ENCODE measurements at places on chromosomes 2 and 18.

GRCh38 chr18:79405019-79405780 lies 9.5 kb downstream of the NFATC1 start:
- no peak for DNase-seq

- DNase-seq = no peak
These were observed 277.0 kb upstream of the MAP2 start for GRCh38 chr2:209146682-209147320.

- DNase-seq = no peak
These were observed 46.7 kb upstream of the B3GNT7 start for GRCh38 chr2:231348704-231349373.

GRCh38 chr18:68409576-68409975 lies 305.3 kb downstream of the TMX3 start:
- no peak for DNase-seq

DNA sequence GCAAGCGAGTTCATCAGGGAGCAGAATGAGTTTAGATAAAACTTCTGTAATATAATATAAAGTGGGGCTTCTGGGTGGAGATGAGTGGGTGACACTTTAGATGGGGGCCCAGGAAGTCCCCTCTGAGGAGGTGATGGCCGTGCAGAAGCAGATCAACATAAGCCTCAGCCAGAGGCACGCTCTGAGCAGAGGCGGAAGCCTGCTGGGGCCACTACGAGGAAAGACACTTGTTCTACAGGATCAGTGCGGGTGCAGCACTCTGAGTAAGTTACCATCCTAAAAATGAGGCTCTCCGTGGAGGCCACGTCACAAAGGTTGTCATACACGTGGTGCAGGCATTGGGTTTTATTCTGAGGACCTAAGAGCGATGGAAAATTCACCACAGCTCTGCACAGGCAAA lies 22.3 kb downstream of the TMEM18 start:
- peak; percentile 25 for DNase-seq

DNA sequence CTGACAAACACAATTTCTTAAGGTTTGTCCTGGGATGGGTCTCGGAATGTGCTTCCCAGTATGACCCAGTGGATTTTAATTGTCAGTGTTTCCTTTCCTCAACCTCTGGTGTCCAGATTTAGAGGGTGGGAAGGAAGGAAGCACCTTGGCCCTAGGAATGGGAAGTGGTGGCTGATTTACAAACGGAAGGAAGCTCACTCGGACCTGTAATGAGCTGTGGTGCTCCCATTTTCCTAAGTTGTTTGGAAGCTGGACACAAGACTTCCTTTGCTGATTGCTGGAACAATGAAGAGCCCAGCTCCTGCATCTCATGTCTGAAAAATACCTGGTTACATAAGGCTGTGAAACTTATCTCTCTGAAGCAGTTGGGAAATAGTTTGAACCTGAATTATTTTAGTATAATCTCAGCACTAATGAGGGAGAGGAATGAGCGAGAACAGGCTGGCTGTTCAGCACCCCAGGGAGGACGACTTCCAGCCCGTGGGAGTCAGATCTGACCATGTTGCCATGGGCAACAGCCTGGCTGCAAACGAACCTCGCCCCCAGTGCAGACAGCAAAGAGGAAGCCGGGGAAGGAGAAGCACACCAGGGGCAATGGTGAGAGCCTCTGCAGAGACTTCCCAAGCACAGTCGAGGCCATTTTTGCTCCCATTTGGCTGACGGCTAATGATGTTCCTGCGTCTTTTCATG lies 74.4 kb upstream of the ASB18 start:
- no peak for DNase-seq

GRCh38 chr2:60553495-60554073 lies at the start of gene BCL11A:
BCL11A (minus strand) TSS chr2:60553654; CDS start chr2:60553270, 384 bp downstream.
- DNase-seq = no peak

- DNase-seq = no peak
These were observed 46.7 kb upstream of the BARD1 start for GRCh38 chr2:214856137-214856536.

DNA sequence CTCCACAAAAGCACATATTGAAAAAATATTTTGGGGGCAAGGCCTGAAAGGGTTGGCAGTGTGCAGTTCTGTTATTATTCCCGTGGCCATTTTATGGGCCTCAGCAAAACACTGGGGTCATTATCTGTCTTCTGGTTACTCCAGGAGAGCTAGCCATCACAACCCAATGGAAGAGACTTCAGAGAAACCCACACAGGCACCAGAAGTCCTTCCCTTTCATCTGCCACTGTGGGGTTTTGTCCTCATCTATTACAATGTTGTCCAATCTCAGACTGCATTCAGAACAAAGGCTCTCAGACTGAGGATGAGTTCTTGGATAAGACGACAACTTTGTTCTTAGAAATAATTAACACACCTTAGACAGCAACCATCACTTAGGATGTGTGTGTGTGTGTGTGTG lies 98.4 kb downstream of the PIEZO2 start:
- no peak for DNase-seq
